ENCODE measurements at places on chromosomes 2 and 18.
A peak's percentile ranks its signal among the peaks of the same experiment; 100 is the strongest.

- DNase-seq = peak; percentile 54
These were observed 612.1 kb downstream of the KCNJ3 start for GRCh38 chr2:155310589-155310988.

GRCh38 chr2:104434318-104434792 is 419.6 kb upstream of the POU3F3 start:
- no peak for DNase-seq

DNA sequence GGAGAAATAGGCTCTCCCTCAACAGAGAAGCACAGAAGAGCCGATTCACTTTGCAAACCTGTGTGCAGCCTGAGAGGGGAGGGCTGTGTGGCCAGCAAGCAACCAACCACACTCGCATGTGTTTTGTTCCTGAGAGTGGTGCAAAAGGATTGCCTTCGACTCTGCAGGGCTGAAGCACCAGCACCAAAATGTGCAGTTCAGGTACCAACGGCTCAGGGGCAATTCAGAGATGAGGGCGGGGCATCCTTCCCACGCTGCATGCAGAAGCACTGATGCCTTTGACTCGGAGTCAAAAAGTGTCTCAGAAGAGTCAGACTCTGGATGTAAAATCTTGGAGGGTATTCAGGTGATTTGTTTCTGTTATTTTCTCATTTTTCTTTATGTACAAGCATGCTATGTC is 55.5 kb downstream of the DCDC2C start:
- DNase-seq = no peak

- peak; percentile 49 for DNase-seq
These were observed 582.1 kb upstream of the SETBP1 start for GRCh38 chr18:44098551-44099098.

DNA sequence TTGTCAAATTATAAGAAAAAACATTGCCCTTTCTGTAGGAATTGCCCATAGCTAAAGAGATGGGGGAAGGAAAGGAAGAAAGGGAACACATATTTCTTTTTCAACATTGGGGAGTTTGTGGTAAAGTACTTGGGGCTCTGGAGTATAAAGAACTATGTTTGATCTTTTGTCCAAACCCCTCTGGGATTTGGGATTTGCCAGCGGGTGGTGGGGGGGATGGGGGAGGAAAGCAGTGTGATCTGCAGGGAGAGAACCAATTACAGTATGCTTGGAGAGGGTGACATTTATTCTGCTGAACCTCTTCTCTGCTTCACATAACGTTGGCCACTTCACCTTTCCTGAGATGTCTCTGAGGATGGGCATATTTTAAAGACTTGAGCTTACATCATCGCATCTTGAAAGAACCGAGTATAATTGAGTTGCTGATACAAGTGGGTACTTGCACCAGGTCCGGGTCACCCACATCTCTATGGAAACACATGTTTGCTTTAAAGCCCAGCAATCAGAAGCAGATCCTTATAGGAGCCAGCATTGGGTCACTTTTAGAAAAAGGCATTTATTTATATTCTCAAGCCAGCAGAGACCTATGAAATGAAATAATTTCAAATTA is 73.1 kb downstream of the SPATS2L start:
- no peak for DNase-seq

- DNase-seq = no peak
These were observed 214.2 kb downstream of the ICOS start for GRCh38 chr2:204150721-204151120.

Measured in cardiac fibroblast (primary cell).